ENCODE measurements at places on chromosomes 11 and 22. TPM values are rescaled to one million over a fixed set of nuclear protein-coding genes. Genes with fewer than 3 reads are reported as not detected.

- DNase-seq = no peak
These were observed 50.1 kb downstream of the CABIN1 start for GRCh38 chr22:24061124-24061684.

- DNase-seq = no peak
These were observed 70.9 kb downstream of the ZNRF3 start for GRCh38 chr22:28953976-28954880.

DNA sequence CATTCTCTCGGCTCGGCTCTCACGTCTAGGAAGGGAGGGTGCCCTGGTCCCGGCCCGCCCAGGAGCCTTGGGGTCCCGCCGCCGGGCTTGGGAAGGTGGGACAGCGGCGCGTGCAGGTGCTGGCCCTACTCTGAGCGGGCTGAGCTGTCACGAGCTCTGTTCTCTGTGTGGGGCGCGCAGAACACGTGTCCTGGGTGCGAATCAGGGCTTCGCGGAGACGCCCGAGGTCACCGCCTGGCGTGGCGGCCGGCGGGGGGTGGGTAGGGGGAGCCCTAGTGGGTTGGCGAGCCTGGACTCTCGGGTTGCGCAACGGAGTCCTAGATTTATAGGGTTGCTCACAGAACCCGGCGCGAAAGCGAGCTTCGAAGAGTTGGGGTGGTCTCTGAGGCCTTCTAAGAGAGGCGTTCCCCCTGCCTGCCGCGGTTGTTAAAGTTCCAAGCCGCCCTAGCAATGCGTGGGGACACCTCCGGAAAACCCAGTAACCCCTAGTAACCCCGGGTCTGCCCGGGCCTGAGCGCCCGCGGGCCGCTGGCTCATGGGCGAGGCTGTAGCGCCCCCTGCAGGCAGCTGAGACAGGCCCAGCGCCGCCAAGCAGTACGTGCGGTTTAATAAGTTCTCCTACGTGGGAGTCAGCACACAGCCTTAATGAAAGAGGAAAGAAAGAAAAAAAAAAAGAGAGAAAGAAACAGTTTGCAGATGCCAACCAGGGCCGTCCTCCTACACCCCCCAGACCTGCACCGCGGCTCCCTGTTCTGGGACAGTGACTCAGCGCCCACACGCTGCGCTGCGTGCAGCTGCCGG, 2.7 kb downstream of the ADM start:
- peak; percentile 89 for DNase-seq

GRCh38 chr11:78416285-78417174, 1.1 kb downstream of the GAB2 start:
- peak; percentile 88 for DNase-seq

- DNase-seq = peak; percentile 23
These were observed 927.0 kb downstream of the BRD1 start for GRCh38 chr22:48900626-48901025.

DNA sequence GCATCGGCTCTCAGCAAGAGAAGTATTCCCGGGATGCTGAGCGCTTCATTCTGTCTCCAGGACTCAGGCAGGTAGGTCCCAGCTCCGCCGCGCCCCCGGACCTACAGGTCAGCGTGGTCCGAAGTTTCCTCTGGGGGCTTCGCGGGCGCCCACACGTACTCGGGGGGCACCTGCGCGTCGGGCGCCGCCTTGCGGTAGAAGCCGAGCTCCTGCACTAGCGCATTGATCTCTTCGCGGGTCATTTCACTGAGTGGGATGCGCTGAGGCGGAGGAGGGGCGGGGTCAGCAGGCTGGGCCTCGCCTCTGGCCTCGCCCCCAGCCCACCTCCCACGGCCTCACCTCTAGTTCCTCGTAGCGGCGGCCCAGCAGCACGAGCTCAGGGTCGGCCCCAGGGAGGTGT, 2.5 kb downstream of the SELENOM start:
- DNase-seq = no peak

- no peak for DNase-seq
These were observed 31.6 kb downstream of the SIK2 start for GRCh38 chr11:111633756-111634362.

DNA sequence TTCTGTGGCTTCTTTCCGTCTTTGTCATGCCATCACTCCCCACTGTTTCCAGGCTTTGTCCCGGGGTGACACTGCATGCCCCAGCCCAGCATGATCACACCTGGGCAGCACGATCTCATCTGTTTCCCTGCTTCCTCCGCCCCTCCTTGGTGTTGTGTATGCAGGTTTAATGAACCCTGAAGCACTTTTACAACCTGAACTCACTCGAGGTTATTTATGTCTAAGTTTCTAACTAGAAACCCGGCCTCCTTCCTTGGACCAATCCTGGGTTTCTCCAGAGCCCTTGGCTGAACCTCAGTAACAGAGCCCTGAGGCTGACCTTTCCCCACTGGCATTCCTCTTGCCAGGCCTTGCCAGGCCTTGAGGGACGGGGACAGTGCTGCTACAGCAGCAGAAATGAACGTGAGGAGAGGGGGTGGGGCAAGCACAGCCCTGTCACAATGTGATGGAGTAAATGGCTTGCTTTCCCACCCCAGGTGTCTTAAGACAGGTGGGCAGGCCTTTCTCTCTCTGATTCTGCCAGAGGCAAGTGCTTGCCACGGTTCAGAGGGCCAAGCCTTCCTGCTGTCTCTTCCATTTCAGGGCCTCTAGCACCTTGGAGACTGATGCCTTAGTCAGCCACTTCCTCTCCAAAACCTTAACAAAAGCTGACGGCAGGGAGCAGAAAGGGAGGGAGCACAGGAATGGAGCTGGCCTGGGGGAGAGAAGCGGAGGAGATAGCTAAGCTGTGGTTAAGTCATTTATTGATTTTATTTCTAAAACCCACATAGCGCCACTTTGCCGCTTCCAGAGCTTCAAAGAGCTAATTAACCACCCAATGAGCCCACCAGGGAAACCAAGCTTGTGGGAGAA, 3.1 kb upstream of the PYGM start:
- no peak for DNase-seq

DNA sequence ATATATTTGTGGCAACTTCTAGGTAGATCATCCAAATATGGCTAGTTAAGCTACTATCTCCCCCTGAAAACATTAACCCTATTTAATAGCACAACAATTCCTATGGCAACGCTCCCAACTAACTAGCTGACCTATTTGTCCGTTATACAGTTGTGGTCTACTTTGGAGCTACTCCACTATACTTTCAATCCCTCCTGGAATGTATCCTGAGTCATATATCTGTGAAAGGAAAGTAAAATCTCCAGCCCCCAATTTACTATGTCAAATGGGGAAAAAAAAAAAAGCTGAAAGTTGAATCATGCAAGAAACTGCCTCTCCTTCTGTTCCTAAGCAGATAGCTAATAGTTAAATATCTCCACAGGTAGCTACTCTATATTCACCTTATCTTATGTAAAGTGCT, 128.5 kb downstream of the CD44 start:
- no peak for DNase-seq

- DNase-seq = no peak
These were observed 27.4 kb upstream of the SYT8 start for GRCh38 chr11:1807264-1807995.

The CENPM gene
- total RNA-seq = 1.2 TPM

The SLC22A12 gene
- total RNA-seq = not detected

The GDPD4 gene
- not detected for total RNA-seq

The RAG2 gene
- total RNA-seq = not detected

The WNT11 gene
- 1.7 TPM for total RNA-seq
